ENCODE measurements at places on chromosomes 7 and 10.

- peak; percentile 16 for DNase-seq
Measured at GRCh38 chr10:34814223-34814912, 728 bp downstream of the PARD3 start.

DNA sequence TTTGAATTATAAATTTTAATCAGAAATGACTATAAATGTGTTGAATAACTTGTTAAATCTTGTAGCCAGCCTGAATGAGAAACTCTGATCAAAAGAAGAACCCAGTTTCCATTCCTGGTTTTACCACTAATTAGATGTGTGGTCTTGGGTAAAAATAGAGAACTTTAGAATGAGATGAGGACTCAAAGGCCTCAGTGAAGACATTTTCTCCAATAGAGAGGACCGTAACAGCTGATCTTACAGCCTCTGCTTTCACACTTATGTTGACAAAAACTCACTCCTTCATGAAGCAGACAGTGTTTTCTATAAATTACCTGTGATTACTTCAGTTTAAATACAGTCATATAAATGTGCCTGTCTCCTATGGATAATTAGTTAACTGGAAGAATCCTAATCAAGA lies 200.1 kb upstream of the MEOX2 start:
- DNase-seq = no peak

DNA sequence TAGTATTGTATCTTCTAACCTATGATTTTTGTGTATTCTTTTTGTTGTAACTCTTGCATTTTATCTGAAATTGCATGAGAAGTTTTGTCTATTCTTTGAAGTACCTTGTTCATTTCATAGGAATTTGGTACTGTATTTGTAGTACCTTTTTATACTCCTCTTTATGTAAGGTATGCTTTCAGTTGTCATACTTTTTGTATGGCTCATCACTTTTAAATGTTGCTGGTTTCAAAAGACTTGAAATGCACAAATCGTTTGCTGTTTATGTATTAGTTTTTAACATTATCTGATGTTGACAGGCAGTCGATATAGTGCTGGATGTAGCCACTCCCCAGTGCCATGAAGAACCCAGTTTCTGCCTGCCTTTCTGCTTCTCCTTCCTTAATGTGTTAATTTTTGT lies 158.1 kb downstream of the SDK1 start:
- no peak for DNase-seq

- DNase-seq = no peak
Measured at GRCh38 chr7:116212869-116213268, 2.5 kb downstream of the TES start.

GRCh38 chr7:143229054-143229790 lies 7.4 kb downstream of the TAS2R40 start:
- no peak for DNase-seq

DNA sequence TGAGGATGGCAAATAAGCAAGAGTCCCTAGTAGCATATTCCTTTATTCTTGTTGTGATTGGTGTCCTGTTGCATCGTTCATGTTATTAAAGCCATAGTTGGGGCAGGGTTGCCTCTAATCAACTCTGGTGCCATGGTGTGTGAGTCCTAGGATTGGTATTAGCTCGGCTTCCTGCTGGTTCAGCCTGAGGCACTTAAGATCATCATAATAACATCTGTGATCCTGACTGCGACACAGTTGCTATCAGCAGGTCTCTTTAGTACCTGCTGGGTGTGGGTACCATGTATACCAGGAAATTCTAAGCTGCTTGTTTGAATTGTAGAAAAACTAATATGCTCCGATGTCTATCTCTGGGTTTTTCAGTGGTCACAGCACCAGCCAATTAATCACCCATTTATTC lies 1.6 kb downstream of the WEE2 start:
- no peak for DNase-seq

GRCh38 chr10:75375838-75376237 lies 25.7 kb downstream of the ZNF503 start:
- no peak for DNase-seq

- DNase-seq = no peak
Measured at GRCh38 chr10:43222210-43222720, 44.6 kb downstream of the RASGEF1A start.

All from stimulated activated CD4-positive, alpha-beta T cell treated with anti-CD3 and anti-CD28 coated beads, Interleukin-2, amount 100 ng/mL, for 24 hours (primary cell).